Anterior cingulate cortex (tissue), 58 donors: ENCODE measurements at places on chromosomes 13 and 19.

DNA sequence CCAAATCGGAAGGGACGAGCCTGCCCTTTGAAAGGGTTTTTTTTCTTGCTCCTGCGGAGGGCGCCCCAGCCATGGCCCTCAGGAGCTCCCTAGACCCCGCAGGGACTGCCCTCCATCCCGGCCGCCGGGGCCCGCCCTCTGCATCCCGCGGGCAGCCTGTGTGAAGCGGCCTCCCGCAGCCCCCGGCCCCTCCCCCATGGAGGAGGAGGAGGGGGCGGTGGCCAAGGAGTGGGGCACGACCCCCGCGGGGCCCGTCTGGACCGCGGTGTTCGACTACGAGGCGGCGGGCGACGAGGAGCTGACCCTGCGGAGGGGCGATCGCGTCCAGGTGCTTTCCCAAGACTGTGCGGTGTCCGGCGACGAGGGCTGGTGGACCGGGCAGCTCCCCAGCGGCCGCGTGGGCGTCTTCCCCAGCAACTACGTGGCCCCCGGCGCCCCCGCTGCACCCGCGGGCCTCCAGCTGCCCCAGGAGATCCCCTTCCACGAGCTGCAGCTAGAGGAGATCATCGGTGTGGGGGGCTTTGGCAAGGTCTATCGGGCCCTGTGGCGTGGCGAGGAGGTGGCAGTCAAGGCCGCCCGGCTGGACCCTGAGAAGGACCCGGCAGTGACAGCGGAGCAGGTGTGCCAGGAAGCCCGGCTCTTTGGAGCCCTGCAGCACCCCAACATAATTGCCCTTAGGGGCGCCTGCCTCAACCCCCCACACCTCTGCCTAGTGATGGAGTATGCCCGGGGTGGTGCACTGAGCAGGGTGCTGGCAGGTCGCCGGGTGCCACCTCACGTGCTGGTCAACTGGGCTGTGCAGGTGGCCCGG is 815 bp downstream of the MAP3K10 start:
- DNase-seq: no peak

DNA sequence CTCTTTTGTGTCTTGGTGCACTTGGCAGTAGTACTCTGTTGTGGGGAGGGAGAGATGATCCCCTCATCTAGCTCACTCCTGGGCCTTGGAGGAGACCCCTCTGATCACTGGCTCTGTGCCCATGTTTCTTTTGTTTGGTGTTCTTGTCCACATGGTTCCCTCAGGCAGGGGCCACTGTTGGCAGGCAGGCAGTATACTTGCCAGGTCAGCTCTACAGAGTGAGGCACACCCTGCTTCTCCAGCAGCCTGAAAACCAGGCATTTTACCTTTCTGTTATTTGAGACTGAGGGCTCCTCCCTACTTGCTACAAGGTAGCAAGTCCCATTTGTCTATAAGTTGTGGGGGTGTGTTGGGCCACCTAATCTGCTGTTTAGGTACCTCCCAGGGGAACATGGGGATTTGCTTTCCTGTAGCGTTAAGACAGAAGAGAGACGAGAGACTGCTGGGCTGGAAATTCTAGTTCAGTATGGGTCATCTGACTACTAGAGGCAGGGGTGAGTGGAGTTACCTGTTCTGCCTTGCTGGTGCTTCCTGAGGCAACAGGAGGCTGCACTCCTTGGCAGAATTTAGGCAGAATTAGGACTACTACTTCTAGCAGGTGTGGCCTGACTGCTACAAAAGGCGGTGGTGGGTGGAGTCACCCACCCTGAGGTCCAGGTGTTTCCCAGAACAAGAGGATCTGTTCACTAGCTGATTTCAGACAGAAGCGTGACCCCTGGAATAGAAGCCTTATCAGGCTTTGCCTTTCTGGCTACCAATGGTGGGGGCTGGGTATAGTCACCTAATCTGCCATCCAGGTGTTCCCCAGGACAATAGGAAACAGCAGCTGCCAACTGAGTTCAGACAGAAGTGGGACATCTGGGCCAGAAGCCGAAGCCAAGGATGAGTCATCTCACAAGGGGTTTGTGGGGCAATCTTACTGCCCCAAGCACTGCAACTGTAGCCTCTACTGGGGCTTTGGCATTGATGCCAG is 843.0 kb upstream of the ATXN8OS start:
- no peak for DNase-seq

DNA sequence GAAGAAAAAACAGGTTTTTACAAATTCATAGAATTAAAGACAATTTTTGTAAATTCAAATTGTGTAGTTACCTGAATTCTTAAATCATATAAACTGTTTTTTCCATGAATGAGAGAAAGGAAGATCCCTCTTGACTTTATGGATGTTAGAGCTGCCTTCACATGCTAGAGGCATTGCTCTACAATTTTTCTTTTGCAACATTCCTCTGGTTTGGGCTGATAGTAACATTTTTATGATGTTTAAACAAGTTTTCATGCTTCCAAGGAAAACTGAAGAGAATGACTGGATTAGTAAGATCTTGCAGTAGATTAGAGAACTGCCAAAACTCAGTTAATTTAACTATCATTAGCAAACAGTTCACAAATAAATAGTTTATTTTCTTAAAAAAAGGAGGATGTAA is 250.6 kb downstream of the GPC6 start:
- DNase-seq: no peak

- no peak for DNase-seq
Observed at GRCh38 chr13:74168263-74168675, 34.1 kb upstream of the KLF12 start.

DNA sequence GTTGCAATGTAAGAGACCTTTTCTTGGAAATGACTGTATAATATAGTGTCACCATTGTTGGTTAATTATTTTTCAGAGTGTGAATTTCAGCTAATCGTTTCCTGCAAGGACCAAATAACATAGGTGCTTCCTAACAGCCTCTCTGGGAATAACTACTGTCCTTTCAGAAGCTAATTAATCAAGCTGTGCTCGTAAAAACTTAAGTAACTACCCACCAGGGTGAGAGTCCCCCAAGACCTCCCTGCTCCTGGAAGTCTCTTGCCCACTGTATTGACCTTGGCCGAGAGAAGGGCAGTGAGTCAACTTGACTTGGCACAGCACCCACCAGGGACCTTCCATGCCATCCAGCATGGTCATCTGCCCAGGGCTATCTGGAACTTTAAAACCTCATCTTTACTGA is 50.3 kb downstream of the UQCRFS1 start:
- no peak for DNase-seq

DNA sequence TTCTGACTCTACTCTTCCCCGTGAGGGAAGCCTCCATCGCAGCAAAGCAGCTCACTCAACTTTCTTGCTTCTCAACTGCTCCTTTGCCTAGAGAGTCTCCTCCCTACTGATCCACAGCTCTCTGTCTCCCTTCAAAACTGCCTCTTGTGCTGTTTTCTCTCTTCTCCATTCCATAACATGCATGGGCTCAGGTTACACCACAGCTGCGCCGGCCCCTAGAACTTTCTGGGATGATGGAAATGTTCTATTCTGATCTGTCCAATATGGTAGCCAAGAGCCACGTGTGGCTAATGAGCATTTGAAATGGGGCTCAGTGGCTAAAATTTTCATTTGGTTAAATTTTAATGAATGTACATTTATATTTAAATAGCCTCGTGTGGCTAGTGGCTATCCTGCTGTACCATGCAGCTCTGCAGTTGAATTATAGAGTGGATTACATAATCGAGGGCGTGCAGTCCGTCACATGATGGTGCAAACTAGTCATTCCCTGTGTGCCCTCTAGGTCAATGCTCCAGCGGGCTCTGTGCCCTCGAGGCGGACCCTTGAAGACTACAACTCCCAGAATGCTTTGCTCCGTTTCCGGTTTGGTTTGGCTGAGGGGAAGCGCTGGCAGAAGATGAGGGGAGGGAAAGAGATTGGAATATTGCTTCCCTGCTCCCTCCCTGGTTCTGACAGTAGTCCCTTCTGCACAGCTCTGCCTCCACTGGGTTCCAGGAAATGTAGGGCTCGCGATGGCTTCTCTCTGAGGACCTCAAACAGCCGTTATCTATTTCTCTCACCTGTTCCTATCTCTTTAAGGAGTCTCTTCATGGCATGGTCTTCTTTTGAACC is 109.8 kb downstream of the CACNA1A start:
- DNase-seq: peak; percentile 8

DNA sequence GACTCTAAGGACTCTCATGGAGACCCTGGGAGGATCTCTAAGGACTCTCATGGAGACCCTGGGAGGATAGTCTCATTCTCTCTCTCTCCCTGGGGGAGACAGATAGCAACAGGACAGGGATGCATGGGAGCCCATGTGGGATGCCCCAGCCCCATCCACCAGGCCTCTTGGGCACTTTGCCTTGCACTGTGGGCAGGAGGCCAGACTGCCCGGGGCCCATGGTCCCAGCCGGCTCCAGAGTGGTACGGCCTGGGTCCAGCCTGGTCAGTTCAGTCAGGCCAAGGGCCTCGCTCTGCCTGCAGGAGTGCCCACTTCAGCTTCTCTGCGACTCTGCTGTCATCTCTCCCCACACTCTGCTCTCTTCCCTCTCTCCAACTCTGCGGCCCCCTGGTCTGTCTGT is 48.6 kb upstream of the SHKBP1 start:
- DNase-seq: no peak

- no peak for DNase-seq
Observed at GRCh38 chr19:55095260-55096060, 19.8 kb downstream of the EPS8L1 start.

DNA sequence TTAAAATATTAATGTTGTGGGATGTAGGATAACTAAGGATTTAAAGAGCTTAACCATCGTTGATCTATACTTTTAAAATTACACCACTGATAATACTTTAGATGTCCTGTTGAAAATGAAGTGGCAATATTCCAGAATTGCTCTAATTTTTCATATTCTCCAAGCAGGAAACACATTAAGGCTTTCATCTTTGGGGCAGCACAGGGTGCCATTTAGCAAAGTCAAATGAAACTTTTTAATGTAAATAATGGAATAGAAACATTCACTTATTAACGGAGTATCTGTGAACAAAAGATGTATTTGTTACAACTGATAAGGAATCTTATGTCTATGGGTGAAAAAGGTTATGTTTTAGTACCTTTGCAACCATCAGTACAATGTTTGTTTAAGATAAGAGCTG is 50.0 kb upstream of the MIR17HG start:
- DNase-seq: no peak

DNA sequence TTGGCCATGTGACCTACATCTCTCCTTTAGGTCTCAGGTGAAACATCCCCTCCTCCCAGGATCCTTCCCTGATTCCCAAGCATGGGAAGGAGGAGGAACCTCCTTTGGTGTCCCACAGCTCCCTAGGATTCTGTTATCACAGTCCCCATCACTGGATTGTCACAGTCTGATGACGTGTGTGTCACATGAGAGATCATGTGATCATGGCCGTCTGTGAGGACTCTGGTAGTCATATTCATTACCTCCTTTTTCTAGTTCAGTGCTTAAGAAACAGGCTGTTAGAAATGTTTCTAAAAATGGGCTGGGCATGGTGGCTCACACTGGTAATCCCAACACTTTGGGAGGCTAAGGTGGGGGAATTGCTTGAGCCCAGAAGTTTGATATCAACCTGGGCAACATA is 3.0 kb downstream of the DHX34 start:
- DNase-seq: no peak

GRCh38 chr13:52739468-52740071 is at the start of gene CNMD:
Gene CNMD, minus strand, starts transcription at chr13:52739820. Its CDS starts 119 bp downstream, at chr13:52739701.
- no peak for DNase-seq

GRCh38 chr13:109529964-109530363 is 256.4 kb downstream of the IRS2 start:
- DNase-seq: no peak

GRCh38 chr13:56102641-56103040 is 1038.1 kb upstream of the PRR20A start:
- no peak for DNase-seq

DNA sequence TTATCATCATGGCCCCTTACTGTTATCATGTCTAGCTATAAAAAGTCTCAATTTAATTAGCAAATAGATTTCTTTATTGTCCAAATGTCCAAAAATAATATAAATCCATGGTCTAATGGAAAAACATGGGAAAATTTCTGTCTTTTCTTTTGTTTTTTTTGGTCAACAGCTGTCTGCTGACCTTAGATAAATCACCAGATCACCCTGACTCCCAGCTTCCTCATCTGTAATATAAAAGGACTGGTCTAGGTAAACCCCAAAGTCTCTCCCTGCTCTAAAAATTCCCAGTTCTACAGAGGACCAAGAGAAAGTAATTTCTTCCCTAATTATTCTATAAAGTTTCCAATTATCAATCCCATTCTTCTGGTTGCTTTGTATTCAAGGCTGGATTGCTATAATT is 30.7 kb upstream of the RCBTB2 start:
- DNase-seq: no peak

- peak; percentile 9 for DNase-seq
Observed at GRCh38 chr19:29098863-29099481, 114.0 kb downstream of the UQCRFS1 start.

GRCh38 chr19:47713046-47714021 is at the start of gene EHD2:
Gene EHD2, plus strand, starts transcription at chr19:47713422. Its CDS starts 3,191 bp downstream, at chr19:47716613.
- no peak for DNase-seq

DNA sequence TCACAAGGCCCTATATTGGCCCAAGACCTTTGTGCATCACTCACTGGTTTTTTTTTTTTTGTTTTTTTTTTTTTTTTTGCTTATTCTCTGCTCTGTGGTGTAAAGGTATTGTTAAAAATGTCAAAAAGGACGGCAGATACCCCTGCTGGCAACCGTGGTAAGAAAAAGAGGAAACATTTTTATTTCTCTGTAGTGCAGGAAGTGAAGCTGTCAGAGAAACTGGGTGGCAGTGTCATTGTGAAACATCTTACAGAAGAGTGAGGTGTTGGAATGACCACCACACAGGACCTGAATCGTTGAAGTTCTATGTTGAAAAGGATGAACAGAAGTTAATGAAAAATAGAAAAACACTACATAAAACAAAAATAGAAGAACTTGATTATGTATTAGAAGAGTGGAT is 346.4 kb downstream of the FGF9 start:
- DNase-seq: no peak

- DNase-seq: no peak
Observed at GRCh38 chr13:46202966-46203365, 8.8 kb upstream of the LRRC63 start.

GRCh38 chr19:36051236-36051635 is 2.8 kb downstream of the THAP8 start:
- DNase-seq: no peak

GRCh38 chr13:42272115-42272803 is at the start of gene AKAP11:
Gene AKAP11, plus strand, starts transcription at chr13:42272152. Its CDS starts 14,197 bp downstream, at chr13:42286349.
- DNase-seq: peak; percentile 32

- no peak for DNase-seq
Observed at GRCh38 chr19:19381007-19381926, 24.2 kb upstream of the GATAD2A start.

DNA sequence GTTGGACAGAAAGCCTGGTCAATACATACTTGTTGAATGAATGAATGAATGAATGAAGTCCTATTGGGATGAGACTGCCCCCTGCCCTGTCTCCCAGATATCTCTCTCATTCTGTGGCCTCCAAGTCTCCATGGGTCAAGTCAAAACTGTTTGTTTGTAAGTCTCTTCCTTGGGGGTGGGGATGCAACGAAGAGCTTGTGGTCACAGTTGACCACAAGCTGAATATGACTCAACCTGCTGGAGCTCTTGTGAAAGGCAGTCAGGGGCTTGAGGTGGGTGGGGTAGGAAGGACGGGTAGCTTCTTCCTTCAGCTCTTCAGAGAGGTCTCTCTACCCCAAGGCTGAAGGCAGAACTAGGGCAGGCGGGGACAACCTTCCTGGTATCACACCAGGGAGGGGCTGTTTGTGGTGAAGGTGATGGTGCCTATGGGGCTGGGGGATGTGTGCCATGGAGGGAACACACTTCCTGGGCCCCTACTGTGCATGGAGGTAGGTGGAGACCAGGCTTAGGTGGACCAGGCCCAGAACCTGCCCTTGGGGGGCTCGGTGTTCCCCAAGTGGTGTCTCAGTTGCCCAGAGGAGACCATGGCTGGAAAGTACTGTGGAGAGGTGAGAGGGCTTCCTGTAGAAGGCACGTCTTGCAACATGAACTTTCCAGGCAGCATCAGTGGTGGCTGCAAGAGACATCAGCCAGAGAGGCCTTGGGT is 8.0 kb downstream of the MYO1F start:
- DNase-seq: no peak
